Hematopoietic multipotent progenitor cell (in vitro differentiated cells): ENCODE measurements at places on chromosomes 16 and 17. TPM values are rescaled to one million over a fixed set of nuclear protein-coding genes. Genes with fewer than 3 reads are reported as not detected.

MT1M gene
- not detected for total RNA-seq

GPR139 gene
- not detected for total RNA-seq

- no peak for DNase-seq
Measured at GRCh38 chr17:80520810-80521455, 23.7 kb upstream of the RPTOR start.

FADS6 gene
- not detected for total RNA-seq

GRCh38 chr16:54242199-54242598, 44.4 kb downstream of the IRX3 start:
- no peak for DNase-seq
